ENCODE measurements at places on chromosomes 1 and 21. TPM values are rescaled to one million over a fixed set of nuclear protein-coding genes. Genes with fewer than 3 reads are reported as not detected.

DNA sequence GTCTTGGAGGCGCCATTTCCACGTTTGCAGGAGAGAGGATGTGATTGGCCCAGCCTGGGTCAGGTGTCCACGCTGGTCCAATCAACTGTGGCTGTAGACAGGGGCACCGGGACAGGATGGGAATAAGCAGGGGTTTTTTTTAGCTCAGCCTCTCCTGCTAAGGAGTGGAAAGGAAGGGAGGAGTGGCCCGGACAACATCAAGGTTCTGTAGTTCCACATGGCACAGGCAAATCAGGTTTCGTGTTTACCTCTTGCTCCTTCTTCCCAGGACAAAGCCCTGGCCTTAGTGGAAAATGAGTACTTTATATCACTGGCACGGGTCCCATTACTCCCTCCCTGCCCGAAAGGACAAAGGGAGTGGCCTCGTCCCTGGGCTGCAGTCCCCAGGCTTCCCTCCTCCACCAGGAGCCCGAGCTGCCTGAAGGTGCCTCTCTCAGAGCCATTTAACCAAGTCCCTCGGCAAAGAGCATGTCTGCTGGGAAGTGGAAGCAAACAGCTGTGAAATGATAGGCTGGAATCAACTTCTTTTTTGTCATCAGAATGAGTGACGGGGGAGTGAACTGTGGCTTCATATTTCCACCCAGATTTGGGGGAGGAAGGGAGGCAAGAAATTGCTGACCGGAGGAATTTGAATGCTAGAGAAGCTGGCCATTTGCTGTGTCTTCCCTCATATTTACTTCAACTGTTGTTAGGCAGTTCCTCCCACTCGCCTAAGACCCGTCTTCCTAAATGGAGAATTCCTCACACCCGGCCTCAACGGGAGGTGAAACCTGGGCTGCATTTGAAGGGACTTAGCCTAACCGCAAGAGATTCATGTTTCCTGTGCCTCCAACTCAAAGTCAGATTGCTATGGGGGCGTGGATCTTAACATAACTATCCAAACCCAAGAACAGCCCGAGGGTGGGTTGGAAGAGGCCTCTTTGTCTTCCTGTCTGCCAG, 84.9 kb upstream of the SLC44A3 start:
- DNase-seq: peak; percentile 64
- peaks cover 11% of the 10 kb centered on the region for H3K4me1 ChIP-seq
- peak overlapping the region; percentile 54 for H3K27ac ChIP-seq
- no peaks in the 10 kb centered on the region for H3K36me3 ChIP-seq

DNA sequence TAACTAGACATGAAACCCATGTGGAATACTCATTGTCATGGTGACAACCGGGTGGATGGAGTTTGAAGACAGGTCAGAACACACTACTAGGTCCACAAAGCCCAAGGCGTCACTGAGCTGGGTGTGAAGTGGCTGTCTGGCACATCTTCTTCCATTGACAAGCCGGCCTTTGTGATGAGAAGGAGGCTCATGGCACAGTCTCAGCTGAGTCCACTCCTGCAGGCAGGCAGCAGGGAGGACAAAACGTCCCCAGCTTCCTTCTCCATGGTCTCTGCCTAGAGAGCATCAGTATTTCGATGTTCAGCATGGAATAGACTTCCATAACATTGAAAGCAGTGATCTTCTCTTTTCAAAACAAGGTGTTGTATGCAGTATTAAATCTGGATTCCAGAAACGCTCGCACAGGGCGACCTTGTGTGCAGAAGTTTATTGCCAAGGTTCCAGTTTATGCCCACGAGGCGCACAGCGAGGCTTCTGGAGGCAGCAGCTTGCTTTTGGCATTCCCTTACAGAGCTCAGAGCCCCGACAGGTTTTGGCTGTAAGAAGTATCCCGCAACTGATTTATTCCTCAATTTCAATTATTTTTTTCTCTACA, 104.2 kb downstream of the SIM2 start:
- no peak overlapping the region for H3K4me3 ChIP-seq
- no peaks in the 10 kb centered on the region for H3K4me1 ChIP-seq
- no peak overlapping the region for H3K27ac ChIP-seq
- H3K36me3 ChIP-seq: no peaks in the 10 kb centered on the region
- no peaks in the 10 kb centered on the region for H3K27me3 ChIP-seq

BLACAT1 gene
- 1.0 TPM for total RNA-seq

DNA sequence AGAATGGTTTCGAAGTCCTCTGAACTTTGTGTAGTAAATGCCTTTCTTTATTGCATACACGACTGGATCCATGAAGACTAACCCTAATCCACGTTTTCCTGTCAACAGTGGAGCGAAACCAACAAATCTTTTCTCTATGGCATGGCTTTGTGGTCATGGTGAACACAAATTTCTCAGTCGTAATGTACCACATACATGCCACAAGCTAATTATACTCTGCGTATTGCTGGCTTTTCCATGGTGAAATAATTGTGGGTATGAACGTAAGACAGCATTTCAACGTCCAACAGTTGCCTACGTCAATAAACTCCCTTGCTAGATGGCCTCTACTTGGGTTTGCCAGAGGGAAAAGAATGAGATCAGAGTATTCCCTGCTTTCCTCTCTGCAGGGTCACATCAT, 27.5 kb downstream of the INTS7 start:
- no peak overlapping the region for H3K27ac ChIP-seq
- no peak for DNase-seq
- H3K27me3 ChIP-seq: no peaks in the 10 kb centered on the region
- no peak overlapping the region for H3K4me3 ChIP-seq
- peaks cover 24% of the 10 kb centered on the region for H3K36me3 ChIP-seq

DNA sequence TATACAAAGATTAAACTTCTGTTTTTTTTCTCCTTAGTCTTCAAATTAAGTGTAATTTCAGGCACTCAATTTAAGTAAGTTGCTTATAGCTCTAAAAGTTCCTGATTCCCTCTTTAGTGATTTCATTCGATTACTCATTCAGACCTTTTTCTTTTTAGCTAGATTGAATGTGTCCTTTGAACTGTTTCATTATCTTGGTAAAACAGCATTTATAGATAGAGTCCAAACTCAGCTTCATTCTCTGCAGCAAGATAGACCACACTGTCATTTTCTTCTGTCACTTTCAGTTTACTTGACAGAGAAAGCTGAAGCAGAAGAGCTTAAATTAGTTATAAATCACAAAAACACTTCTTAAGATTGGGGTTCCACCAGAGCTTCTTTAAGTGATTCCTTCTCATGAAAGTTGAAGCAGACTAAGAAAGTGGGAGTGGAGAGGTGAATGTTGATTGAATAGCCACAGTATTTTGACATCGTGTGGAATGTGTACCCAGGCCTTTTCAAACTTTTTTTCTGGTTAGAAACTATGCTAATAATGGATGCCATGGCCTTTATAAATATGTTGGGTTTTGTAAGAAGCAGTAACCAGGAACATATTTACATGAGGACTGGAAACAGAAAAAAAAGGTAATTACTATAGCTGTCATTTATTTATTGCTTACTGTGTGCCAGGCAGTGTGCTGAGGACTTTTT, 52.2 kb downstream of the ZBTB40 start:
- H3K4me3 ChIP-seq: no peak overlapping the region
- H3K27ac ChIP-seq: no peak overlapping the region
- H3K36me3 ChIP-seq: peaks cover 38% of the 10 kb centered on the region

- no peak for DNase-seq
- H3K4me1 ChIP-seq: no peaks in the 10 kb centered on the region
- H3K27ac ChIP-seq: no peak overlapping the region
Observed at GRCh38 chr1:107677697-107678096, 287.3 kb downstream of the VAV3 start.

TNFRSF4 gene
- total RNA-seq: 3.0 TPM

- H3K27ac ChIP-seq: no peak overlapping the region
- H3K27me3 ChIP-seq: no peaks in the 10 kb centered on the region
- H3K4me3 ChIP-seq: no peak overlapping the region
- DNase-seq: no peak
- H3K36me3 ChIP-seq: peaks cover 95% of the 10 kb centered on the region
Observed at GRCh38 chr1:159040206-159040605, 30.5 kb downstream of the IFI16 start.

- peak overlapping the region; percentile 17 for H3K4me3 ChIP-seq
- no peak for DNase-seq
- no peaks in the 10 kb centered on the region for H3K4me1 ChIP-seq
- H3K27me3 ChIP-seq: no peaks in the 10 kb centered on the region
- no peaks in the 10 kb centered on the region for H3K36me3 ChIP-seq
- H3K27ac ChIP-seq: no peak overlapping the region
Observed at GRCh38 chr1:56180520-56181190, 398.7 kb downstream of the PLPP3 start.
